ENCODE measurements at places on chromosomes 1 and 21.

DNA sequence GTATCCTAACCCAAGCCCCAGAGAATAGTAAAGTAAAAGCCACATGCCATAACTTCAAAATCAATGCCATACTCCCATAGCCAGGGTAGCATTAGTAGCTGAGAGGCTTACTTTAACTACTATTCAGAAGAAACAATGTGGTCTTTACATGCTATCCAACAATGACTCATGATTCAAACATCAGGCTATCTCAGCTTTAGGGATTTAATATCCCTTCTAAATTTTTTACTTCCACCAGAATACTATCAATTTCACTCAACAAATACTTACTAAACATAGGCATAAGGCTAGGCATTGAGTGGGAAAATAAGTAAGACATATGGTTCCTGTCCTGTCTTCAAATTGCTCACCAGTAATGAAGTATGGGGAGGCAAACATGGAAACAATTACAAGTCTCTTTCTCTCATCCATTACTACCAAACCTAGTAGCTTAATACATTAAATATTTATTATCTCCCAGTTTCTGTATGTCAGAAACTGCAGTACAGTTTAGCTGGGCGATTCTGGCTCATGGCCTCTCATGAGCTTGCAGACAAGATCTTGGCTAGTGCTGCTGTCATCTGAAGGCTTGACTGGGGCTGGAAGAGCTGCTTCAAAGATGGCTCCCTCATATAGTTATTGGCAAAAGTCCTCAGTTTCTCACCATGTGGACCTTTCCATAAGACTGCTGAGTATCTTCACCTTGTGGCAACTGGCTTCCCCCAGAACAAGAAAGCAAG lies 30.7 kb downstream of the EVI5 start:
- DNase-seq: no peak

DNA sequence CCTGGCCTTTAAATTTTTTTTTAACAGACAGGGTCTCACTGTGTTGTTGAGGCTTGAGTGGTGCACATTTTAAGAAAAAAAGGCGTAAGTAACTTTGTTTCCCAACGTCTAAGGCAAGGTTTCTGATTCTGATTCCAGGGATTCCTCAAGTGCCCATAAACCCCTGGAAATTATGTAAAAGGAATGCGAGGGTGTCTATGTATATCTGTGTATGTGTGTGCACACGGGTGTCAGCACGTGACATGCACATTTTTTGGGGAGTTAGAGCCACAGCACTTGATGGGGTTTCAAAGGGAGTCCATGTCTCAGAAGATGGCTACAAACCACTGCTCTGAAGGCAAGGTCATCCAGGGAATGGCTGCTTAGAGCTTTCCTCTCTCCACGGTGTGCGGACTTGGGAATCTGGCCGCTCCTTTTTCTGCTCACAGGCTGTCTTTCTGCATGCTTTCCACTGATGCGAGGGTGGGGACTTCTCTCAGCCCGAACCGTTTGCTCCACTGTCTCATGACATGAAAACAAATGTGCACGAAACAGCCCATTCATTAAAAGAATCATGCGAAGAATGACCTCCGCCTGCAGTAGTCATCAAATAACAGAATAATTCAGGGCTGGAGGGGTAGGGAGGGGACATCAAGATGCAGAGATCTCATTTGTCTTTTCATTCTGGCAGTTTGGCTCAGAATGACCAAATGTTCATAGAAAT lies 18.7 kb upstream of the RERE start:
- no peak for DNase-seq

GRCh38 chr21:45990741-45991605 lies 9.4 kb downstream of the COL6A1 start:
- DNase-seq: no peak

DNA sequence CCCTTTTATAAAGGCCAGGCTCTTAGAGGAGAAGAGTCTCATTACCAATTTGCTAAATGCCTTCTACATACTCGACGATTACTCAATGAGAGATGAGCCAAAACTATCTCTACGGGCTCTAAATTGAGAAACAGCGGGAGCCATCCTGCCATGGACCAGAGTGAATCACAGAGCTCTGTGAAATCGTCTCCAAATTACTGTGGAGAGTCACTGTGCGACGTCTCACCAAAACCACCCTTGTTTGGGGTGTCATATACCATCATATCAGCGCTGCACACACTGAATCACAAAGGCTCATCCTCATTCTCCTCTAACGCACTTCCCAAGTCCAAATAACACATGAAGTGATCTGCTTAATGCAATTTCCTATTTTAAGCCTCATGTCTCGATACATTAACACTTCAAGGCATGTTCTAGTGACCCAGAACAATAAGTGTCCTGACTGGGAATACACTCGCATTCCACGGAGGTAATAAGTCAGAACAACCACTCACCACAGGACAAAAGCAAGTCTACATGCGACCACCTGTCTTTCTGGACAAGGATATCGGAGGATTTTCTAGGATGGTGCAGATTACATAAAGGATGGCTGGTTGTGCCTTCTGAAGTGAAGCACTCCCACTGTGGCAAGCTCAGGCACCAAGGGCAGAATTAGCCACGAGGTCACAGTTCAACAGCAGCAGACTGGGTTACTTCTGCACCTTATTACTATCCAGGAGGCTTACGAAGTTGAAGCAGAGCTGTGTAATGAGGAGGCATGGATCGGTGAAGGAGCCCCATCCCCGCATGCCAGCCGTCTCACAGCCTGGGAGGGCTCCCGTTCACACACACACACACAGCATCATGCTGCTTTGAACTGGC lies 44.3 kb downstream of the NID1 start:
- no peak for DNase-seq

- DNase-seq: no peak
Observed at GRCh38 chr1:165795894-165796293, 27.2 kb upstream of the TMCO1 start.

DNA sequence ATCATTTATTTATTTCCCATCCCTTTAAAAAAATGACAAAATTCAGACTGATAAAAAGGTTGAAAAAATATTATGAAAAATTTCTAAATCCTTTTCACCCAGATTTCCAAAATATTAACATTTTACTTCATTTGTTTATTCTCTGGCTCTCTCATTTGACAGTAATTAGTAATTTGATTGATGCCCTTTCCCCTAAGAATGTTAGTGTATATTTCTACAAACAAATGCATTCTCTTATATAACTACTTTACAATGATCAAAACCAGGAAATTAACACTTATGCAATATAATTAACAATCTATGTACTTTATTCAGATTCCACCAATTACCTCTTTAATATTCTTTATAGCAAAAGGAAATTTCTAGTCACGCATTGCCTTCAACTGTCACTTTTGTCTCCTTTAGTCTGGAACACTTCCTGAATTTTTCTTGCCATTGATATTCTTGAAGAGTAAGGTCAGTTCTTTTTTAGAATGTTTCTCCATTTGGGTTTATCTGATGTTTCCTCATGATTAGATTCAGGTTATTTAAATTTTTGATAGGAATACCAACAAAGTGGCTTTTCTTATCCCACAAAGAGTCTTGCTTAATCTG lies 3.9 kb downstream of the CD53 start:
- no peak for DNase-seq

- no peak for DNase-seq
Observed at GRCh38 chr1:57576756-57577155, 152.9 kb upstream of the DAB1 start.

- no peak for DNase-seq
Observed at GRCh38 chr21:35338281-35338680, 289.2 kb upstream of the RUNX1 start.

DNA sequence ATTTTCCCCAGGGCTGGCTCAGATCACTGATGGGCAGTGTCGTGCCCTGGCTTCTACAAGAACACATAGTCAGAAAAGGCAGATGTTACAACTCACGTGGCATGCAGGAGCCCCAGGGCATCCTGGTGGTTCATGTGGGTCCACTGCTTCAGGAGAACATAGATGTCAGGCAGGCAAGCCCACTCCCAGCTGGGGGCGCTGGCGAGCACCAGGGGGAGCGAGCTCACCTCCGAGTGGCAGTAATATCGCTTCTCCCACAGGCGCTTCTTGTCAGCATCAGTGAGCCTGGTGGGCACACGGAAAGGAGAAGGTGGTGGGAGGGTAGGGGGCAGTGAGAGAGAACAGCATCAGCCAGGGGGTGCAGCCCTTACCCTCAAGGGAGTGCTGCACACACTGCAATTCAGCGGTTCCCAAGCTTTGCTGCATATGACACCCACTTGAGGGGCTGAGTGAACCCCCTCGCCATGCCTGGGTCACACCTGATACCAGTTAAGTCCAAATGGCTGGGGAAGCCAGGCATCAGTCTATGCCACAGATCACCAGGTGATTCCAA lies 34.3 kb upstream of the PPP1R15B start:
- DNase-seq: peak; percentile 14

DNA sequence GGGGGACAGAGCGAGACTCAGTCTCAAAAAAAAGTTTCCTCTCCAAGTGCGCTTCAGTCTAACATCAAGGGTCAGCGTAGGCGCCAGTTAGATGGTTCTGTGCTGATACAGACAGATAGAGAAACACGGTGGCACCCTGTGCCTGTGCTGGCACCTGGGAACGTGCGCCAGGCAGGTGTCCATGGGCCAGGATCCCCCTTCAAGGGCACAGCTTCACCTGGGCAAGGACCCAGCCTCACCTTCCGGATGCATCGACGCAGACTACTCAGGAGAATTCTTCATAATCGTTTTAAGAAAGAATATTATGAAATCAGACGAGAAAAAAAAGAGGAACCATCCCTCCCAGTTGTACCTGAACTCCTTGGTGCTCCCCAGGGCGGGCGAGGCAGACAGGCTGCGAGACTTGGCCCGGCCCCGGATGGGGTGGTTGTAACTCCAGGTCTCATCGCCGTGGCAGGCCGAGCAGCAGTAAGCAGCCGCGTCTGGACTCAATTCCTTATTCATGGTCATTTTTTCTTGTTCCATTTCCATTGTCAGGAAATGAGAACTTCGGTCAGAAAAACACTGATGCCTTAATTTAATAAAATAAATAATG lies 13.3 kb downstream of the NADK start:
- no peak for DNase-seq

DNA sequence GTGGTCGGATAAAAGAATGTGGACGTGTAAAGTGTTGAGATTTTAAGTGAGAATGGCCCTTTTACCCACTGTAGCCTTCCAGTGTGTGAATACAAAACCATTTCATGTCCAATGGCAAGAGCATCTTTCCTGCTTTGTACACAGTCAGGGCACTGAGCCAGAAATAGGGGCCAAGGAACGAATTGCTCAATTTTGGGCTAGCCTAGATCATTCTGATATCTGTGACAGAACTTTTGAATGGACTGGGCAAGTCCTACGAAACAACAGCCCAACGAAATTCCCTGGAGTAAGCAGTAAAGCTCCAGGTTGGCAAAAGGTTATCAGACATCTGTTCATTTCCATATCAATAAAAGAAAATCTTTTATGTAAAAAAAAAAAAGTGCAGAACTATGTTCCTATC lies 5.5 kb downstream of the KIF26B start:
- no peak for DNase-seq

DNA sequence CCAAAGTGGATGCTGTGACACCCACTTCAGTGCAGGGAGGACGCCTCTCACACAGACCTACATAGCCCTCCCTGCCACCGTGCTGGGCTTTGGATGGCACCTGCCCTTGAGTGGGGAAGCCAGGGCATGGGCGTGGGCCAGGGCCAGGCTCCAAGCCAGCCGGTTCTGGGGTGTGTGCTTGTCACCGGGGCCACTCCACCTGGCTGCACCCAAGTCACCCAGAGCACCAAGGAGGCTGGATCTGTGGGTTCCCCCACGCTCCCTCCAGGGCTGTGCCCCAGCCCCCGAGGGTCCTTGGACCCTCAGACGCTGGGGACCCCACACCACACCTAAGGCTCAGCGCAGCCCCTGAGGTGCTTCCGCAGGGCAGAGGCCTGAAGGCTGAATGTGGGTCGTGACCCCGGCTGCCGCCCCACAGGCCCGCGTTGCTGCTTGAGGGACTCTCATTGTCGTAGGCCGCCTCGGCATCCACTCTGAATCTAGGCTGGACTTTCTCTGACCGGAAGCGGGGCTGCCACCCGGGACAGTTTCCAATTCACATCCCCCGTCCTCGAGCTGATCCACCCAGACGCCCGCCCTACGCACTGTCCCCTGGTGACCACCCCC lies 1.5 kb downstream of the MXRA8 start:
- DNase-seq: no peak

- DNase-seq: peak; percentile 38
Observed at GRCh38 chr1:54220004-54220811, 20.2 kb downstream of the MRPL37 start.

- no peak for DNase-seq
Observed at GRCh38 chr1:212967801-212968200, 17.5 kb downstream of the VASH2 start.

GRCh38 chr1:95308276-95309030 lies 74.4 kb downstream of the RWDD3 start:
- DNase-seq: no peak

- no peak for DNase-seq
Observed at GRCh38 chr1:203985676-203986075, 87.2 kb upstream of the SOX13 start.

DNA sequence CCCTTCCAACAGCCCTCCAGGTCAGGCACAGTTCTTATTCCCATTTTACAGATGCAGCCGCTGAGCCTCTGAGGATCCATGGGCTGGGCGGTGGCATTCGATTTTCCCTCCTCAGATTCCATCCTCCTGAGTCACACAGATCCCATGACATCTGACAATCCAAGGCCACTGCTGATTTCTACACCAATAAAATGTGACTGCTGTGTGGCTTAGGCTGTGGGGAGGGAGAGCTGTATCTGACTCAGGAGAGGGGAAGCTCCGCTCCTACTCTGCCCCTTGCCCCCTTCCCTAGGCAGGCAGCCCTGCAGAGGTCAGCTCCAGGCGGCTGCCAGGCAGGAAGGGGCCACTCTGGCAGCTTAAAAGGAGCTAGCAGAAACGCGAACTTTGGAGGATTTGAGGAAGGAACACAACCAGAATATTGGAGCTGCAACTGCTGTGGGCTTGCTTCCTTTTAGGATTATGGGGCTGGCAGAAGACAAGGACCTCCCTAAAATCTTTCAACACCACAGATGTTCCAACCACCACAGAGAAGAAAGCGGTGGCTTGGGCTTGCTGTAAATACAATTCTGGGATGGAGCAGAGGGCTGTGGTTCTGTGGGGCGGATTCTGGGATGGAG lies 50.0 kb downstream of the MRPL37 start:
- no peak for DNase-seq

- DNase-seq: no peak
Observed at GRCh38 chr21:16283516-16283915, 553.7 kb downstream of the USP25 start.

- no peak for DNase-seq
Observed at GRCh38 chr1:46210561-46210960, 7.4 kb downstream of the LURAP1 start.

DNA sequence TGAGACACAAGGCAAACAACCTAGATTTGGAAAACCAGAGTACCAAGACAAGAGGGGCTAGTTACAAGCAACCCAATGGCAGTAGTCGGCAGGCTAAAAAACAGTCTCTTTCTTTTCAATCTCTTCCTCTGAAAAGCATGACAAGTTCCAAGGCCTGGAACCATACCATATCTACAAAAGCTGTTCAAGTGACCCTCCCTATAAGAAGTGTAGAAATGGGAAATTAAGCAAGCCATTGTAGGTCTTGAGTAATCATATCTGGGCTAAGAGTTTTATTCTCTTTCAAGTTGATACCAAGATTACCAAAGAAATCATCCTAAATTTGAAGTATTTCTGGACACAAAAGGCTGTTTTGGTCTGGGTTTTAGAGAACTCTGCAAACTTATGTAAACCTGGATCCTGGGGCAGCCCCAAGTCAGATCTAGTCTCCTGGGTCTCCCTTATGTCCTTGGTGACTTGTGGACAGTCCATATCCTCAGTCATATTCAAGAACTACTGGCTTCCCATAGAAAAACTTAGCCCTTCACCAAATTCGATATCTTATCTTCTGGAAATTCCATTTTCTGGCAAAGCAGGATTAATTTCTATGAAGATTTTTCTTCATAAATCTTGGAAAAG lies 24.7 kb downstream of the FMO3 start:
- no peak for DNase-seq

GRCh38 chr21:25558123-25558522 lies 49.2 kb downstream of the MRPL39 start:
- DNase-seq: no peak
